ENCODE measurements at places on chromosomes 7 and 10.

DNA sequence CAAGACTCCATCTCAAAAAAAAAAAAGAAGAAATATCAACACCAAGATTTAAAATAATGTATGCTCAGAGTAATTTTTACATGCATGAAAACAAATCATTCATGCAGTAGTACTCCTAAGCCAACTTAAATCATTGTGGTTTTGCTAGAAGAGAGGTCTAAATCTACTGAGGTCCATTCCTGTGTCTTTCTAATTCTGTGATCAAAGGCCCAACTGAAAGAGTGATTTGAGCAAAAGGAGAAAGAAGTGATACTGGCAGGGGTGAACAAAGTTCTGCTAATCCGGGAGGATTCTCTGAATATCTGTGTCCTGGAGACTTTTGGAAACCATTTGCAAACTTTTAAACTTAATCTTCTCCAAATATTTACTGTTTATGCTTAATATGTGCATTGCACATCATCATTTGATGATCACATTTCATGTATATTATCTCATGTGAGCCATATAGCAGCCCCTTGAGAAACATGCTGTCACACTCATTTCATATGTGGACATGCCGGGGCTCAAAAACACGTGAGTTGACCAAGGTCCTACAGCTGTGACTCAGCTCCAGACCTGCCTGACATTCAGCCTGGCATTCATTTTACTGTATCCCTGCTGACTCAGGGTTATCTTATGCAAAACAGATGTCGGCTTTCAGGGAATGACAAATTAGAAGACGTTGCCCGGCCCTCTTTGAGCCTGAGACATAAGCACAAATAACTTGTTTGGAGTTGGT lies 76.4 kb downstream of the FAM107B start:
- no peak for DNase-seq

- no peak for DNase-seq
Observed at GRCh38 chr10:124578231-124579010, 116.8 kb downstream of the LHPP start.

GRCh38 chr10:82453678-82454293 lies 578.8 kb downstream of the NRG3 start:
- DNase-seq: no peak

DNA sequence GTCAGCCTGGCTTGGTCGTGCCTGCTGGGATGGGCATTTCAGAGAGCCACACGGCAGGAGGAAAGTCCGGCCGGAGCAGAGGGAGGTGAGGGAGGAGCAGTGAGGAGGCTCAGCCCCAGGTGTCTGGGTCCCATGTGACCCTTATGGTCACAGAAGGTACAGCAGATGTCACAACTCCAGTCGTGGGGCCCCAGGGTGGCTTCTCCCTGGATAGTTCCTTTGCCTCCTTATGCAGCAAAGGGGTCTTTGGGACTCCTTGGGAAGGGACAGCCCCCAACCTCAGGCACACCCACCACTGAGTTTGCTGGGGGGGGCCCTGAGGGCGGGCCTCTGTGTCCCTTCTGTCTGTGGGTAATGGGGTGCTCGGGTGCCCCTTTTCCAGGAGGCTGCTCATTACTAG lies 19.6 kb upstream of the PRKAG2 start:
- no peak for DNase-seq

- peak; percentile 57 for DNase-seq
Observed at GRCh38 chr10:70903262-70903921, 15.0 kb upstream of the PCBD1 start.

GRCh38 chr7:157004521-157005455 lies 5.7 kb downstream of the MNX1 start:
- no peak for DNase-seq

DNA sequence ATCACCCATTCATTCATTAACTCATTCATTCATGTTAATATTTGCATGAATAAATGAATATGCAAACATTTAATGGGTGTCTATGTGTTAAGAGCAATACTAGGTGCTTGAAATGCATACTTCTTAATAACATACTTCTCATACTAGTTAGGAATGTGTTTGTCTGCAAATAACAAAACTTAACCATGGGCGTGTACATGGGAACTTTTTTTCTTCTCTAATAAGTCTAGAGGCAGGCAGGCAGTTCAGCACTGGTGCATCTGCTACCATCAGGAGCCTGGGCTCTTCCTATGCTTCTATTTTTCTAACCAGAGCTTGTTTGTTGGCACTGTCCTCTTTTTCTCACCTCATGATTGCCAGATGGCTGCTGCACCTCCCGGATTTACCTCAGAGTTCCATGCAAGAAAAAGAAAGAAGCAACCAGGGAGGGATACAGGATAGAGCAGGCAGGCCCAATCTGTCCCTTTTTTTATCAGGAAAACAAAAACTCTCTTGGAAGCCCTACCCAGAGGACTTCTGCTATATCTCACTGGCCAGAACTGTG lies 22.7 kb downstream of the CDHR3 start:
- DNase-seq: no peak
